ENCODE measurements at places on chromosomes 6 and 20.

DNA sequence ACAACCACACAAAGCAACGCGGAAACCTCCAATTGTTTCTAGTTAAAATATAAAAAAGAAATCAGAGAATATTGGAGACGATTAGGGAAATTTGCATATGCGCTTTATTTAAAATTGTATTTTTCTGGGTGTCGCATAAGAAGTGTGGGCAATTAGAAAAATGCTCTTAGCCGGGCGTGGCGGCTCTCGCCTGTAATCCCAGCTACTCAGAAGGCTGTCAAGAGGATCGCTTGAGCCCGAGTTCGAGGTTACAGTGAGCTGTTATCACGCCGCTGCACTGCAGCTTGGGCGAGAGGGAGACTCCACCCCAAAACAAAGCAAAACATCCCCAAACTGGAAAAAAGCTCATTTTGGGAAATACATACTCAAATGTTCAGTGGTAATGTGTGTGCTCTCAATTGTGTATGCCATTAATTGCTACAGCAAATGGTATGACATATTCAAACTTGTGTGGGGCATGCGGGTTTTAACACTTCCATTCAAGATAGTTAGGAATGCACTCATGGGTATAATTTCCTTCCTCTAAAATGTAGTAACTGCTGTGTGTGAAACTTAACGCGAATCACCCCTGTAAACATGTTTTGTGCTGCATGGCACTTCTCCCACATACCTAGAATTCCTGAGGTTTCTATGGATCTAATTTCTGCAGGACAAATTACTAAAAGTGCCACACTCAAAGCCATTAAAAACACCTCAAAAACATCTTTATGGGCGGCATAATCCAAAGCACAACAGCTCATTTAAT, 54.7 kb upstream of the HFE start:
- DNase-seq, result peak; percentile 79

- no peak for DNase-seq
These were observed 74.4 kb upstream of the GATA5 start for GRCh38 chr20:62550087-62550632.

GRCh38 chr6:99333068-99333467, 16.4 kb downstream of the FAXC start:
- DNase-seq, result peak; percentile 91

DNA sequence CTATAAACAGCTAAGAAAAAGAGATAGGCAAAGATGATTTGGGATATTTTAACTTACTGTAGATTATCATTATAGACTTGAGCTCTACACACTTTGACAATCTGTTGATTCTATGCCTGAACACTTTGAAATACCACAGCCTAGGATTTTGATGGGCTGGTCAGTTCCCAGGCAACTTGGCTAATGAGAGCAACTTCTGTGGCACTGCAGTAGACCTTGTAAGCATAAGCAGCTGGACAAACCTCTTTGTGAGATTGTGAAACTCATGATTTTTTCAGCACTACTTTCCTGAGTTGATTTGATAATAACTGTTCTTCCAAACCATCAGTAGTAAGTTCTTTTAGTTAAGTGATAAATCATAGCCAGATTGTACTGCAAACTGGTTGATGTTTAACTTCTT, 27.1 kb upstream of the ELOVL5 start:
- no peak for DNase-seq

All from GM12865 (cell line).